ENCODE measurements at places on chromosomes 7 and 10. TPM values are rescaled to one million over a fixed set of nuclear protein-coding genes. Genes with fewer than 3 reads are reported as not detected.

GRCh38 chr7:46080595-46081159, 159.6 kb upstream of the IGFBP3 start:
- DNase-seq: no peak

Gene SOSTDC1
- total RNA-seq: not detected

DNA sequence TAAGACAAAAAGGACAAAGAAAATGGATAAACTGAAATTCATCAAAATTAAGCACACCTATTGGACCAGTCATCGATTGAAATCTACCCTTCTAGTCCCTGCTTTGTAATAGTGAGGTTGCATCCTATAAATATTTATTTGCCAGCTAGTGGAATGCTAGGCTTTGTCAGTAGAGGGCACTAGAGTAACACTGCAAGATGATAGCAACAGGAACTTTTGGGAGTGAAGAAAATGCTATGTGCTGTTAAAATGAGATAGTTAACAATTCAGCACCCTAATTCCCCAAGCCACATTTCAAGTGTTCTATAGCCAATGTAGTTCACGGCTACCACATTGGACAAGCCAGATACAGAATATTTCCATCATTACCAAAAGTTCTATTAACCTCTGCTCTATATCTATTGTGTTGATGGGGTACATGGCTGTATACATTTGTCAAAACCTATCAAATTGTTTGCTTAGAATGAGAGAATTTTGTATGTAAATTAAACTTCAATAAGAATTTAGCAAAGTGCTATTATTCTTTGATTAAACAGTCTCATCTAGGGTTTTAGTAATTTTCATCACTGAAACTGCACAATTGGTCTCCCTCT, 69.8 kb downstream of the LSMEM1 start:
- DNase-seq: no peak

Gene OPN1SW
- total RNA-seq: not detected

GRCh38 chr10:86258499-86258898, 108.1 kb downstream of the GRID1 start:
- DNase-seq: no peak

Gene DGKI
- 15.3 TPM for total RNA-seq
